Cerebellum (tissue), 4 donors: ENCODE measurements at places on chromosomes 11 and 22.

DNA sequence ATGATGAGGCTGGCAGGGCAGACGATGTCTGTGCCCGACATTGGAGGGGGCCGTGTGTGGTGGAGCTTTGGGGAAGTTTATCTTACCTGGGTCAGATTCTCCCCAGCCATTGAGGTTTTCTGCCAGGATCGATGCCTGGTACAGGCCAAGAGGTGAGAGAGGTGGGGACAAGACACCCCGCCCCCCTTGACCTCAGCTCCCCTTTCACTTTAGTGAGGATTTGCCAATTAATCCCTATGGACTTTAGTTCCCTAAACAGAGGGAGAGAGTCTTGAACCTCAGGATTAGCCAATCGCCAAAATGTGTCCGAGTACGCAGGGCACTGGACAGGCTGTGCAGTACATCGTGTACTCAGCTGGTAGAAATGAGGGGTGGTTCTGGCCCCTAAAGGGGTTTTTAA lies 541 bp downstream of the HORMAD2 start:
- DNase-seq = no peak

DNA sequence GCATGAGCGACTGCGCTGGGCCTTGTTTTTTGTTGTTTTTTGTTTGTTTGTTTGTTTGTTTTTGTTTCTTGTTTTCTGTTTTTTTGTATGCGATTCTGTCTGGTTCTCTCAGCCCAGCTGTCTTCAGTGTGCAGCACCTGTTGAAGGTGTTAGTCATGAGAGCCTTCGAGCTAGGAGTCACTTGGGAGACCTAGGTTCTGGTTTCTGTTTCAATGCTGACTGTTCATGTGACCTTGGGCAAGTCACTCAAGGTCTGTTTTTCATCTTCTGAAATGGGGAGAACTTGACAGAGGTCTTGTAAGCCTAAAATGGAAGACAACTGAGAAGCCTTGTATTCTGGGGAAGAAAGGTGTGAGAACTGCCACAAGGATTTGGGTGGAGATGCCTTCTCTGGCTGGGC lies 1.8 kb downstream of the DCPS start:
- DNase-seq = no peak

- peak; percentile 94 for DNase-seq
Observed at GRCh38 chr11:925496-926301, at the start of gene AP2A2. AP2A2 (plus strand) TSS chr11:925870; CDS start chr11:926022, 152 bp downstream.

GRCh38 chr11:64007629-64008282 lies 21.5 kb downstream of the OTUB1 start:
- DNase-seq = peak; percentile 62

DNA sequence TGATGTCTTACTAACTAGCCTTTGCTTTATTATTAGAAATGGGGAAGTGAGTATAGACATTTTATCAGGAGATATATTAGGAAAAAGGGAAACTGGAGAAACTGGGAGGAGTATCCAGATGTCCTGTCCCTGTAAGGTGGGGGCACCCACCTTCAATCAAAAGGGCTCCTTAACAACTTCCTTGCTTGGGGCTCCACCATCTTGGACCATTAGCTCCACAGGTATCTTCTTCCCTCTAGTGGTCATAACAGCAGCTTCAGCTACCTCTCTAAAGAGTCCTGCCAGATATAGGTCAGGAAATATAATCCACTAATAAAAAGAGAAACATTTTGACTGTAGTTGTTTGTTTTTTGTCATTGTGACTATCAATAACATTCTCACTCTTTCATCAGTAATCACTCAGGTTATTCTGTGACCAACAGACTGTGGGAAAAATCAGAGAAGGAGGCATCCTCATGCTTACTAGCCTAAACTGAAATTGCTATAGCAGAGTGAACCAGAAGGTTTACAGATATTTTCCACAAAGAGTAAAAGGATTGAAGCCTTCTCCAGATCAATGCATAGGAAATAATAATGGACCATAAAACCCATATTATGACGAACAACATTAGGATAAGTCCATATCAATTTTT lies 10.4 kb downstream of the OR51B4 start:
- no peak for DNase-seq
